ENCODE measurements at places on chromosomes 5 and 9. TPM values are rescaled to one million over a fixed set of nuclear protein-coding genes. Genes with fewer than 3 reads are reported as not detected.

Gene RBM27
- 22.8 TPM for total RNA-seq

Gene HAVCR1
- total RNA-seq, result not detected

Gene GMCL2
- 0.49 TPM for total RNA-seq

Gene HACD4
- 1.9 TPM for total RNA-seq
